CD4-positive, alpha-beta T cell treated with Interleukin-2 at 100 ng/mL for 4 hours (primary cell): ENCODE measurements at places on chromosomes 5 and 9.

DNA sequence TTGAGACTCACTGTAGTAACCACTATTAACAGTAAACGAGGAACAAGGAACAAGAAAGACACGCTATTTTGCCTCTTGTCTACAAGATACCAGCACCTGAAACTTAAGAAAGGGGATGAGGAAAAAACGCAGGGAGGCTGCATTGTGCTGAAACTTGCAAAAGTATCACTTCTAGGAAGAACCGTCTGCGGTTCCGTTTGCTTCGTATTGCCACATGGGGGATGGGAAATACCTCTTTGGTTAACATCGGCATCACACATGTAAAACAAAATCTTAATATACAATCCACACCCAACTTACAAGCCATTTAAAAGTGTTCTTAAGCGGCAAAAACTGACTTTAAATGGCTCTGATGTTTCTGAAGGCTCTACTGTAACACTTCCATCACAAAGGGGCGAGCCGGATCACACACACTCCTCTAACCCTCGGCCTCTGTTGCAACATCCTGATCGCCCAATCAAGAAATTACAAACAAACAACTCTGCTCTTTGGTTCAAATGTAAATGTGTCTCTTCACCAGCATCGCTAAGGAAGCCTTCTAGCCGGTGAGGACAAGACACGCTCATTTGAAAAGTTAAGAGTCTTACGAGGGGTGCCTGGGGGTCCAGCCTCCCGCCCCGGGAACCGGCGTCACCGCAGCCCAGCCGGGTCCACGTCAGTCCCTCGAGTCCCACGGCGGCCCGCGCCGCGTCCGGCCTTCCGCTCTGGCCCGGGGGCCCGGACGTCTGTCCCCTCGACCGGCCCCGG lies 621 bp downstream of the SEC16A start:
- peak; percentile 60 for DNase-seq

DNA sequence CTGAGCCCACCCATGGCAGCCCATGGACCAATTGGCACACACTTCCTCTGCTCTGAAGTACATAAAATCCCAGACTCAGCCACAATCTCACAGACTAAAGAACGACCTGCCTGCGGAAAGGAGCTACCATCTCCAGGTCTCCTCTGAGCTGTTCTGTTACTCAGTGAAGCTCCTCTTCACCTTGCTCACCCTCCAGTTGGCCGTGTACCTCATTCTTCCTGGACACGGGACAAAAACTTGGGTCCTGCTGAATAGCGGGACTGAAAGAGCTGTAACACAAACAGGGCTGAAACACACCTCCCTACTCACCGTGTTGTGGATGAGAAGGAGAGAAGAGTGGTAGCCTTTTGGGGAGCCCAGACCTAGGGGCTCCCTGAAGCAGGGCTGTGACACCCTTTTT lies 128.7 kb downstream of the GAS1 start:
- DNase-seq: no peak

GRCh38 chr5:55991768-55992486 lies 2.8 kb downstream of the IL6ST start:
- no peak for DNase-seq

GRCh38 chr5:10485897-10486296 lies 44.2 kb downstream of the ROPN1L start:
- no peak for DNase-seq

GRCh38 chr9:131663288-131663687 lies 76.6 kb downstream of the RAPGEF1 start:
- no peak for DNase-seq

DNA sequence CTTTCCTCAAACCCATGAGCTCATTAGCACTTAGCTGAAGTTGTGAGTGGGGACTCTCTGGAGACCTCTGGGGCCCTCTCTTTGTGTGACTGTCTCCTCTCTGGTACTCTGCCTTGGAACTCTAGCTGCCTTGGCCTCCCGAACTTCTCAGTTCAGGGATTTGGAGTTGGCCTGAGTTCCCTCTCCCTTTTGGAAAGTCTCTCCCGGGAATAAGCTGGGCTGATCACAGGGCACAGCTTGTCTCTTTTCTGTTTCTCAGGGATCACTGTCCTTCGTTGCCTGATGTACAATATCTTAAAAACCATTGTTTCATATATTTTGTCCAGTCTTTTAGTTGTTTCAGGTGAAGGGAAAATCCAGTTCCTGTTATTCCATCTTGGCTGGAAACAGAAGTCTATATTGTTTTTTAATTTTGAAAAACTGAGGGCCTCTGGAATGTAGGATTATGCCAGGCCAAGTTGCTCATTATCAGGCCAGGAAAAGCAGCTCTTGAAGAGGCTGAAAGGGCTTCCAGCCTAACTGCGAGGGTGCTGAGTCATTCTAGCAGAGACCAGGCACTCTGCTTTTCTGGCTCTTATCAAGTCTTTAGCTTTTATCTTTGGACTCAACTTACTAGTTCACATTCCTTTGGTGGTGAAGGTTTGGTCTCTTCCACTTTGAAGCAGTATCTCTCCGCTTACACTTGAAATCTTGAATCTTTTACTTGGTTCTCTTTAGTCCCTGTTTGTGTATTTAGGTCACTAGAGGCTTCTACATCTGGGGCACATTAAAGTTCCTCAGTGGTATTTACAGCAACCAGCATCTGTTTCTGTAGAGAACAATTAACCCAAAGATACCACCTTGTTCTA lies 8.4 kb upstream of the RGS3 start:
- DNase-seq: no peak

GRCh38 chr9:84841931-84842330 lies 172.4 kb downstream of the NTRK2 start:
- no peak for DNase-seq

DNA sequence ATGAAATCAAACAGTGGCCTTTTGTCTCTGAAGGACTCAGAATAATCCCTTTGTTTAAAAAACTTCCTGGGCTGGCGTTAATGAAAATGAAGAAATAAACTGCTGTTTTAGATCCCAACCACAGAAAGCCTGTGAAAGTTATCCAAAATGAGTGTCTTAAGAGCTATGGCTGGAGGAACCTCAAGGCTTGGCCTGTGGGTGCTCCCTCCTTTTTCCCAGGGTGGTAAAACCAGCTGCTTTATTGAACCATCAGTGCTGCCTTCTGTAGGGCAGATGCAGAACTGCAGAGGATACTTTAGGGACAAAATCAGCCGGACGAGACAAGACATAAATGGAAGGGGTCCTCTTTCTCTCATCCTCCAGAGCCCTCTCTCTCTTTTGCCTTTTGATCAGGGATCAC lies 100.9 kb downstream of the SMARCA2 start:
- no peak for DNase-seq

GRCh38 chr5:77308154-77308960 lies 97.9 kb downstream of the PDE8B start:
- DNase-seq: no peak

- DNase-seq: no peak
Observed at GRCh38 chr9:72917892-72918509, 34.9 kb downstream of the ALDH1A1 start.

GRCh38 chr9:32705059-32705458 lies 69.6 kb upstream of the TAF1L start:
- no peak for DNase-seq

- DNase-seq: no peak
Observed at GRCh38 chr5:44637916-44638869, 170.6 kb upstream of the MRPS30 start.

DNA sequence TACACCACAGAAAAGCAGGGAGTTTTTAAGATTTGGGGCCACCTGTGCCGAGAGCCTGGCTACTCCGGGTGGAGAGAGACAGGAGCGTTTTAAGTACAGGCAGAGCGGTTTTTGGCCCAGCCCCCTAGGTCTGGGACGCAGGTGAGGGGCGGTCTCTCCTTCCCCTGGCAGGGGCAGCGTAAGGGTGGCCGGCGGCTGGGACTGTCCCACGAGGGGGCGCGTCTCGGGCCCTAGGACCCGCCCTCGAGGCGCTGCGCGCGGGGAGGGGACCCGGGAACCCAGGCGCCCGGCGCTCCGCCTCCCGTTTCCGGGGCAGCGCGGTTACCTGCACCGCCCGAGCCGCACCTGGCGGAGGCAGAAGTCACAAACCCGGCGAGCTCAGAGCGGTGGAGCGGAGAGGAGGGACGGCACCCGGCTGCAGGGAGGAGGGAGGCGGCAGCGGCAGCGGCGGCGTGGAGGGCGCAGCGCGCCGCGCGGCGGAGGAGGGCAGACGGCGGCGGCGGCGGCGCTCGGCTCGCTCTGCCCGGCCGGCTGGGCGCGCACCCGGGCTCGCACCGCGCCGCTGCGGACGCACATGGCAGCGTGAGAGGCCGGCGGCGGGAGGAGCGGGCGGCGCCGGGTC lies at the start of gene WWC1:
Gene WWC1 (plus strand): TSS at position 304 of the 622 bp plus-strand sequence. CDS start 508 bp downstream, outside the sequence.
- peak; percentile 69 for DNase-seq

- no peak for DNase-seq
Observed at GRCh38 chr5:139605887-139606286, 42.3 kb upstream of the CXXC5 start.

DNA sequence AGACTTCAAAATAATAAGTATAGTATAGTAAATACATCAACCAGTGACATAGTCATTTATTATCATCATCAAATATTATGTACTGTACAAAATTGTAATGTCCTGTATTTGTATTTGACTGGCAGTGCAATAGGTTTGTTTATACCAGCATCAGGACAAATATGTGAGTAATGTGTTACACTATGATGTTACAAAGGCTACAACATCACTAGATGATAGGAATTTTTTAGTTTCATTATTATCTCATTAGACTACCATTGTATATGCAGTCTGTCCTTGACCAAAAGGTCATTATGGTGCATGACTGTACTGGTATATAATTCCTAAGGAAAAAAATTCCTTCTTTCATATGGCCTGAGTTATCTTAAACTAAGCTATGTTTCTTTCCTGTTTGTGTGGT lies 63.6 kb upstream of the VCAN start:
- DNase-seq: no peak

DNA sequence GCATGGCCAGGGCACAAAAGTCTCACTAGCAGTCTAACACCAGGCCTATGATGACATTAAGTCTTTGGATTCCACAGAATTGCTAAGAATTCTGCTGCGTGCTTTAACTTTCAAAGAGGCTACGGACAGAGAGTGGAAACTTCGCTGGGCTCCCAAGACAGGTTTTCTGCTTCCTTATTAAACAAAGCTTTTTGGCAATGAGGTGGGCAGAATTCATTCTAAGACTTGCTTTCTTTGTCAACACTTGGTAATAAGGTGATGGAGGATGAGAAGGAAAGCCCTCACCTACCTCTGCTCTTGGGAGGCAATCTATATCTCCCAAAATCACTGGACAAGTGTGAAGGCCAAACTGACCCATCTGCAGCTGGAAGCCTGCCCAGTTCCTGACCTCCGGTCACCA lies 231.9 kb downstream of the ATPSCKMT start:
- no peak for DNase-seq

GRCh38 chr9:17776735-17777134 lies 197.9 kb downstream of the SH3GL2 start:
- DNase-seq: no peak

DNA sequence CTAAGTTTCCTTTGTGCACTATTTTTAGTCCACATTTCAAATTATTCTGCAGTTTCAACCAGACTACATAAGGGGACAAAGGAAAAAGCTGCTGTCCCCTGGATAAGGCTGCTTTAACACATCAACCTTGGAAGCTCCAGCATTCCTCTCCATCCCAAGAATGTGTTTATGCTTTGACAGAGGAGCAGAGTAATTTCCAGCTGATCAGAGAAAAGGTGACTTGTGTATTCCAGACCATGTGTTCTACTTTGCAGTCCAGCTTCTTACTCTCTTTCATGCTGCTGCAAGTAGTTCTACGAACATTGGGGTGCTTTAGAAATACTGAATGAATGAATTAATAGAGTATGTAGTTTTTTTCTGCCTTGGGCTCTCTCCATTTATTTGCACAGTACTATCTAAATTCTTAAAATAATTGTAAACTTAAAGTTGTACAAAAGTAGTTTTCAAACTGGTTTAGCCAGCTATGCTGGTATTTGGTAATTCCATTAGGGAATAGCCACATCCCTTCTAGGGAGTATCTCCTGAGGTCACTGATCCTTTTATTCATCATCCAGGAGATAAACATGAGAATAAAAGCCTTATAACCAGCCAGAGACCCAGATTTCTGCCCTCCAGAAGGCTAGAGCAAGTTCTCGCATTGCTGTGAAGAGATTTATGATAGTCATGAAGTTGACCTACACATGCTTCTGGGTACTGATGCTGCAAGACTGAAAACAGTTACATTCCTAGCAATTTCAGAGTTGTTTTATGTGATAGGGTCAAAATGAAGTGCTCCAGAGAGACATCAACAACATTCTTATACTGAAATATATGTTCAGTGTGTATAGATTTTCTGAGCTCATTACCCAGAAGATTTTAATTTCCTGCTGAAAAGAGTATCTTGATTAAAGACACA lies 215.2 kb downstream of the COMMD10 start:
- no peak for DNase-seq

DNA sequence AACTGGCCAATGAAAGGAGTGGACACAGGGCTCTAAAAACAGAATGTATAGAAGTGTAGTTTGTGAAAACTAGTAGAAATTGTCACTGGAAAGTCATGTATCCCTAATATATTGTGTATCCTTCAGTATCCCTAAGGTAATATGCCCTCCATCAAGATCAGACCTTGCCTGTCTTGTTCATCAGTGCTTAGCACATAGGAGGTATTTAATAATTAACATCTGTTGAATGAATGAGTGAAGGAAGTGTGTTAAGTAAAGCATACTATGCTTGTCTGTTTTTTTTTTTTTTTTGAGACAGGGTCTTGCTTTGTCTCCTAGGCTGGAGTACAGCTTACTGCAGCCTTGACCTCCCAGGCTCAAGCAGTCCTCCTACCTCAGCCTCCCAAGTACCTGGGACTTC lies 15.8 kb downstream of the GAPVD1 start:
- no peak for DNase-seq

DNA sequence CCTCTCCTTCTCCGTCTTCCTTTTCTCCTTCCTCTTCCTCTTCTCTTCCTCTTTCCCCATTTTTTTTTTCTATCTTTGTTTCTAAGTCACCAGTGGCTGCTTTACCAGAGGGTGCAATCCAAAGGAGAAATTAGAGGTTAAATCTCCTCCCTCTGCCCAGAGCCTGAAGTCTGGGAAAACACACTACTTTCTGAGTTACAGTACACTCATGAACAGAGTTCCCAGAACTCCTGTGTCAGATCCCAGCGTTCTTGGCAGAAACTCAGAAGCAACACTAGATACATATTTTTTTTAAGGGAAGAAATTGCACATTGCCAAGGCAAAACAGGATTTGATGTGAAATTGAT lies 189.0 kb downstream of the SNCAIP start:
- DNase-seq: no peak

DNA sequence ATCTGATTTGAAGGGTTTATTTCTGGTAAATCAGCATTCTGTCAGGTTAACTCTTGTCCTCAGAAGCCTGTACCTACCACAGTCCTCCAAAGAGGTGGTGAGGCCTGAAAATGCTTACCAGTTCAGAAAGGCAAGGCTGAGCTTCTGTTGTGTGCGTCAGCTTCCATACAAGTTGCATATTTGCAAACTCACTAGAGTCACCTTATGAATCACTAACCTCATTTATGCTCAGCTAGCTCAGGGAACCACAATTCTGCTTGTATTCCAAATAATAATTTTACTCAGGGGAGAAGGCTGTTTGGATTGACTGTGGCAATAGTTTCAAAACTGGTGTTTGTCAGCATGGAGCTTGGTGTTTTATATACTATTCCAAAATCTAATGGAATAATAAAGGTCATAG lies 355.1 kb upstream of the RFX3 start:
- DNase-seq: no peak
